ENCODE measurements at places on chromosomes 2 and 18.

GRCh38 chr18:75207310-75208154 lies 1.4 kb downstream of the PTGR3 start:
- no peak for DNase-seq

GRCh38 chr2:158013891-158014290 lies 87.8 kb upstream of the UPP2 start:
- DNase-seq, result no peak

- no peak for DNase-seq
Measured at GRCh38 chr2:70009762-70010575, 48.5 kb upstream of the ASPRV1 start.

GRCh38 chr18:57792631-57793301 lies 10.3 kb downstream of the ATP8B1 start:
- DNase-seq, result no peak

DNA sequence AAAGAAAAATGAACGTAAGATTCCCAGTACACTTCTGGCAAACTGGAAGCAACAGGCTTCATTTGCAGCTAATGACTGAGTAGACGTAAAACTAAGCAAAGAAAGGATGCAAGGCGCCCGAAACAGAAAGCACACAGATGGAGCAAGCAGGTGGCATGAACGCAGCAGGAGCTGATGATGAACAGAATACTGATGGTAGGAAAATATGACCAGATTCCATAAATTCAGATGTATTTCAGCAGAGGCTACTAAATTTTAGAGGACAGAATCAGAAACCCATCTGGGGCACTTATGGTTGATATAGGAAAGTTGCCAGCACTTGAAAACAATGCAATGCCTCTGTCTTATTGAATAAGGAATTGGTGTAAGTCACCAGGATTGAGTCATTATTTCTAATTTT lies 658.7 kb upstream of the LINC00305 start:
- no peak for DNase-seq

DNA sequence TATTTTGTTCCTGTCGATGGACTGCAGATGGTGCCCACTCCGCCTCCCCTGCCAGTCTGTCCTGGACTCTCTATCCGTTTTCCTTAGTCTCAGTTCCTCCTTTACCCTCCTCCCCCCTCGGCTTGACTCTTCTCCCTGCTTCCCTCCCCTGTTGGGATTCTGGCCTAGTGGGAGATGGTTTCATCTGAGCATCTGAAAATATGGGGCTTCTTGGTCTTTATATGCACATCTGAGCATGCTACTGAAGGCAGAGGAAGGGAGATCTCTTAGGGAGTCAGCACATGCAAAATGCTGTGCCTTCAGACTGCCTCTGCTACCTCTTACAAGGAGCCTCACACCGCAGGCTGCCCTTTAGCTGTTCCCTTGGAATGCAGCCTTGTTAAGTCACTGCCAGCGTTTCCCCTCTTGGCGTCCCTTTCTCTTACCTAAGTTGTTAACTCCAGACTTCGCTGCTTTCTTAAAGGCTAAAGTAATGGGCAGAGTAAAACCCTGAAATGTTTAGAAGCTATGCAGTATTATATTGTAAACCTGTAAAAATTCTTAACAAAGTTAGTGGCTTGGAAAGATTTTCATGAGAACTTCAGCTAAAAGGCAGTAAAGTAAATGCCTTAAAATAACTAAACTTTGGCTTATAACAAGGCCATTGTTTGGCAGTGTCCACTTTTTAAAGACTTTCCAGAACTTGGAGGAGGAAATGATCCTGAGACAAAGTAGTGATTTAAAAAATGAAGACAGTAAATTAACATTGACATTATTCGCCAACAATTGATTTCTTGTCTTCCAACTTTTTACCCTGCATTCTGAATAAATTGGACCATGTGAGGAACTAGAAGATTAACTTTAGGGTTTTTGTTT lies 49.8 kb downstream of the LDLRAD4 start:
- no peak for DNase-seq

DNA sequence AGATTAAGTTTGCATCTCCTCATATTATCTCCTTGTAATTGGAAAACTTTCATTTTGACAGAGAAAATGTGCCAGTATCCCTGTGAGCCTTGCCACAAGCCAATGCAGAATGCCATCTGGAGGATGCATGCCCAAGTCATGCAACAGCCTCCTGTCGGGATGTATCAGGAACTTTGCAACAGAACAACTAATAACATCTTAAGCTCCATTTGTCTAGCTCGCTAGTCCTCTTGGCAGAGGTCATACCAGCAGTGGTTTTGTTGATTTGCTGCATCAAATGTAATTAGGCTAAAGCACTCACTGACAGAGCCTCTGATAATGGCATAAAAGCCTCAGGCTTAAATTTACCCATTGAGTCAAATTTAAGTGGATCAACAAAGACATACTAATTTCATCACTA lies 125.8 kb downstream of the UBE2E3 start:
- no peak for DNase-seq

GRCh38 chr2:10341193-10341592 lies 38.5 kb downstream of the HPCAL1 start:
- no peak for DNase-seq

DNA sequence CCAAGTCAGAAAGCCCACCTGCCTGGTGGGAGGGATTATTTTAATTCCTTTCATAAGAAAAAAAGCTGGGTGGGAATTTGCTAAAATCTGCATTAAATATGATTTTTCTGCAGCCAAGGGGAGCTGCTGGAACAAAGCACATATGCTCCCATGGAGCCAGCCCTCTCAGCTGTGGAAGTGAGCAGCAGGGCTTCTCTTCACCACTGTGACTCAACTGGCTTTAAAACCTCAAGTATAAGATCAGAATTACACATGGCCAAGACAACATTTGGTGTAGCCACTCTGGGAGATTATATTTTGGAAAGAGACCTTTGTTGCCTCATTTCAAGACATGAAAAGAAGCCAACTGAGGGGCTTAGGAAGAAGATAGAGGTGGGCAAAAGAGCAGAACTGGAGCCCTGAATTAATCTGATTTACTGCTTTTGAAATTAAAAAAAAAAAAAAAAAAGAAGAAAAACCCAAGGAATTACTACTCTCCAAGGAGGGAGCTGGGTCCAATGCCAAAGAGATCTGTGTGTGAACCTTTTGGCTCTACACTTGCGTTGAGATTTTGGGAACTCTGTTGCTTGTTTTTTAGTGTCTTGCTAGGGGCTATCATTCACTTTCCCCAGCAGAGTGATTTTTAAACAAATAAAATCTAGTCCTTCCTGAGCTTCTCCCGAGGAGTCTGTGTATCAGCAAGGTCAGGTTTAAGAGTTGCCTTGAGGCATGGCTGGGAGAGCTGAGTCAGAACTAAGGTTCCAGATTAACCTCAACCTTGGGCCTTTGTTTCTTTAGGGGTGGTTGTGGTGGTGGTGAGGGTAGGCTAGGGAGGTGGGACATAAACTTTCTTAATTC lies 6.0 kb downstream of the LHCGR start:
- no peak for DNase-seq

DNA sequence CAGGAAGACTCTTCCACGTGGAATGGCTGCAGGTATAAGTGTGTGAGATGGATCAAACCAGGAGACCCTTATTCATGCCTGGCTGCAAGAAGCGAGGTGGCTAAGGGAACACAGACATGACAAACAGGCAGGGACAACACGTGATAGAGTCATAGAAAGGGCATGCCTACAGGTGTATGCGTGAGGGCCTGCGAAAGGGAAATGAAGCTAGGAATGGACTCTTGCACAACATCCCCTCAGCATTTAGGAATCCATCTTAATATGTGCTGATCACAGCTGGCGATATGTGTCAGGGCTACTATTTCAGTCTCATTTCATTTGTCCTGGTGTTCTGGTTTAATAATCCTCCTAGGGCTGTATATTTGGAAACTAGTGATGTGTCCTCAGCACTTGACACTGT lies 291.2 kb downstream of the MYT1L start:
- no peak for DNase-seq

GRCh38 chr2:45117383-45117782 lies 108.1 kb upstream of the SIX2 start:
- no peak for DNase-seq

DNA sequence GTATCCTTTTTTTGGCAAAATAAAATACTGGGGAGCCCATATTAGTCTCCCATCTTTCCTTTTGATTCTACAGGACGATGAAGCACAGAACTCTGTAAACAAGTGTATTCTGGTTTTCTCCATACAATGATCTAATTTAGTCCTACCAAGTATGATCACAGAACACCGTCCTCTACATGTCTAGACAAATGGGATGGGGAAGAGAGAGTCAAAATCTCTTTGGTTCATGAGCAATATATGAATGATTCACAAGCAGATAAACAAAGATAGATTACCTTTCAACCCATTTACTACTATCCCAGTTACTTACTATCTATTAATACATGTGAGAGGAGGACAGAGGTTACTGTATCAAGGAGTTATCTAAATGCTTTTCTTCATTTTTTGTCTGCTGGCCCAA lies 352.4 kb upstream of the ACVR2A start:
- DNase-seq, result no peak

- DNase-seq, result no peak
Measured at GRCh38 chr2:6845903-6846302, 19.8 kb downstream of the CMPK2 start.

- no peak for DNase-seq
Measured at GRCh38 chr2:52345082-52345481, 1313.2 kb upstream of the NRXN1 start.

DNA sequence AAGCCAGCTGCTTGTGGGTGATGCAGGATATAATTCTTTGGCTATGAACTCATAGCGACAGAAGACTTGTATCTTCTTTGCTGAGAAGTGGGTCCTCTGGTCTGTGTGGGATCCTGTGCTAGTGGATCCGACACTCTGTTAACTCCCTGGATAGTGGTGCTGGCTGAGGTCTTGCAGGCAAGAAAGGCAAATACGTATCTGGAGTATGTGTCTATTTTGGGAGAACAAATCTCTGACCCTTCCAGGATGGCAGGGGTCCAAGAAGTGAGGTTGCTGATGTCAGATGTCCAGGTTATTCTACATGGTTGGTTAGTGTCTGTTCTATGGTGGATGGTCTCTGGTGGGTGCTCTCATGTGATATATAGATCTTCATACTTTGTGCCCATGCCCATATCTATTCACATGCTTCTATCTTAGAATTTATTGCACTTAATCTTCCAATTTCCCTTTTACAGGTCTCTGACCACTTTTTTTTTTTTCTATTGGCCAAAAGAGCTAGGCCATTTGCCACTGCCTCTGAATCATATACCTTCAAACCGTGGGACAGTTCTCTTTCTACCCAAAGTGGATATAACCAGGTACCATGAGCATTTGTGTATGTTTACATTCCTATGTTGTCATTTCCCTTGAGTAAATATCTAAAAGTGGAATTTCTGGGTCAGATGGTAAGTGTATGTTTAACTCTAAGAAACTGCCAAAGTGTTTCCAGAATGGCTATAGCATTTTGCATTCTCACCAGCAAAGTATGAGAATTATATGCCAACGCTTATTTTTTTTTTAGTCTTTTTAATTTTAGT lies 45.1 kb upstream of the RBMS1 start:
- DNase-seq, result no peak

DNA sequence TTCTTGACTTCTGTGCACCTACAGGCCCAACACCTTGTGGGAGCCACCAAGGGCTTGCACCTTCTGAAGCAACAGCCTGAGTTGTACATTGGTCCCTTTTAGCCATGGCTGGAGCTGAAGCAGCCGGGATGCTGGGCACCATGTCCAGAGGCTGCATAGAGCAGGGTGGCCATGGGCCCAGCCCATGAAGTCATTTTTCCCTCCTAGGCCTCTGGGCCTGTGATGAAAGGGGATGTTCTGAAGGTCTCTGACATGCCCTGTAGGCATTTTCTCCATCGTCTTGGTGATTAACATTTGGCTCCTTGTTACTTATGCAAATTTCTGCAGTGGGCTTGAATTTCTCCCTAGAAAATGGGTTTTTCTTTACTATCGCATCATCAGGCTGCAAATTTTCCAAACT lies 83.1 kb upstream of the ACVR1 start:
- DNase-seq, result no peak

DNA sequence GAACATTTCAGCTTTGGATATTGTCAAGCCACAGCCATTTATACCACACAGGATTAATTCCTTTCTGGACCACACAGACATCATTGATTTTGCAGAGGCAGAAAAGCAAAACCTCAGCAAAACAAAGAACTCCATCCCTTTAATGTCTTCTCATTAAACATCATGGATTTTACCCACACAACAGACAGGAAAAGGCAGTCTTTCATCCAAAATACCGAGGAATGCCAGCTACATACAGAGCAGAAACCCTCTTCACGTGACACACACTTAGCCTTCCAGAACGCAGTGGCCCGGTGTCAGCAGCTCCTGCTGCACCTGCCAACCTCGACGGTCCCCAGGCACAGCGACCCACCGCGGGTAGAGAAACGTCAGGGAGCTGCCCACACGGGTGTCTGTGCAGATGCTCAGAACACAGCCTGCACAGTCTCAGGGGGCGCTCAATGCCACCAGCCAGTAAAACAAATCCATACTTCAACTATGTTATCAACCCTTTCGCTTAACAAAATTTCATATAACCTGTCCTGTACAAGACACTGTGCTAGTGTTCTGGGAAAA lies 304.5 kb downstream of the EIPR1 start:
- no peak for DNase-seq

GRCh38 chr18:5276947-5277346 lies 18.6 kb downstream of the ZBTB14 start:
- no peak for DNase-seq

GRCh38 chr18:70127359-70127758 lies 78.1 kb downstream of the RTTN start:
- no peak for DNase-seq

DNA sequence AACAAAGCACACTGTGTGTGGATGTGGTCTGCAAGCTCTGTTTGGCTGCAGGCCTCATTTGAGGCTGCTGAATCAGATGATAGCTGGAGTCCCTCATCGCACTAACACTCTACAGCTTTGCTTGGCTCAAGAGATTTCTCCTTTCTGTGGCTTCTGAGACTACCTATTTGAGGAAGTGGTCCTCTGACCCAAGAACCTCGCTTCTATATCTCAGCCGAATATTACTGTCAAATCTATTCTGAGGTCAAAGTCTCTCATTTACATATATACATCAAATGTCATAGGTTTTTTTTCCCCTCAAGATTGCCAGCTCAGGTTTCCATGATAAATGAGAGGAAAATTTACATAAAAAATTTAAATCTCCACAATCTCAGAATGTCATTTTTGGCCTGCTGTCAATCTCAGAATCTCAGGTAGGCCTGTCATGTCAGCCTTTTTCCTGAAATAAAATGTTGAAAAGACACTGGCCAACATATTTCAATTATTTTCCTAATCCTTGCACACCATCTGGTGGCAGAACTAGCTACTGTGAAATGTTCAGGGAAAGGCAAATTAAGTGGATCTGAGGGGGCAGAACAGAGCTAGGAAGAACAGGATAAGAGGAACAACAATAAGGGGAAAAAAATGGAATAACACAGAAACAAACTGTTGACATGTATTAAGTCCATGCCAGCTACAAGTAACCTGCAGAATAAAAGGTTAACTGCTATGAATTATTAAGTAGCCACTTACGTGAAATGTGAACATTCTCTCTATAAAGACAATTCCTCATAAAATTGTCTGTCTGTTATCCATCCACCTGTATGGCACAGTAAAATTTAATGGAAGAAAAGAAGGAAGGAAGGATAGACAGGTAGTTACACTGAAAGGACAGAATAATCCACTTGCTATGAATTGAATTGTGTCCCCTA lies 39.3 kb downstream of the AP1S3 start:
- no peak for DNase-seq
